ENCODE measurements at places on chromosomes 4 and X.

DNA sequence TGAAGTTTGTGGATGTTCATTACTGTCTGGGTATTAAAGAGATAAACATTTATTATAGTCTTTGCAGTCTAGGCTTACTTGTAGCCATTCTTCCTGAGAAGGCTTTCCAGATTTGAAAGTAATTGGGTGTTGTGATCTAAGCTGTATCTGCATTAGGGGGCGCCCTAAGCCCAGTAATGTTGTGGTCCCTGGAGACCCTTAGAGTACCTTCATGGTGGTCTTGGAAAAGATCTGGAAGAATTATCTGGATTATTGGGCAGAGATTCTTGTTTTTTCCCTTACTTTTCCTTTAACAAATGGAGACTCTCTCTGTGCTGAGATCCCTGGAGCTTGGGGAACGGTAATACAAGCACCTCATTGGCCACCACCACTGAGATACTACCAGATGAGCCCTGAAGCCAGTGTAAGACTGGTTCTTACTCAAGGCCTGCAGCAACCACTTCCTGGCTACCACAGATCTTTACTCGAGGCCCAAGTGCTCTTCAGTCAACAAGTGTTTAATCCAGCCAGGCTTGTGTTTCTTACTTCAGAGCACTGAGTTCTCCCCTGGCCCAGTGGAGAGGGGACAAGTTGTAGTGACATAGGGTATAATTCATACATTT is 63.1 kb downstream of the RTL3 start:
- DNase-seq: no peak

- no peak for DNase-seq
These were observed 22.8 kb upstream of the HADH start for GRCh38 chr4:107966903-107967302.

DNA sequence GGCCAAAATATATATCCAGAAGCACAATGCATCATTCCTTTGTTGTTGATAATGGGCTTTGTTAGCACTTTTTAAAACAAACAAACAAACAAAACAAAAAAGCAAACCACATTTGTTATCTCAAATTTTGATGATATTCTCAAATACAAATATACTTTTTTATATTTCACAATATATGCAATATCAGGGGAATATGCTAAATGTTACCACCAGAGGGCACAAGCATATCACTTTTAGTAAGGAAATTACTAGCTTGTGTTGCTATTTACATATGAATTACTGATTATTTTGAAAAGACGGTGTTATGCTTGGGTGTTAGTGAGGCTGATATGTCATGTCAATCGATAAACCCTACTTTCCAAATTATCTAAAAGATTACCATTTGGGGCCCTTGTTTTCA is 29.1 kb downstream of the RIPPLY1 start:
- no peak for DNase-seq

- DNase-seq: no peak
These were observed 918 bp downstream of the HAUS3 start for GRCh38 chr4:2241003-2241402.

- DNase-seq: no peak
These were observed 52.1 kb upstream of the STOX2 start for GRCh38 chr4:183852910-183853547.

GRCh38 chr4:21413807-21414370 is 534.7 kb downstream of the KCNIP4 start:
- DNase-seq: no peak

GRCh38 chr4:87677731-87678130 is 27.7 kb downstream of the DMP1 start:
- DNase-seq: no peak

DNA sequence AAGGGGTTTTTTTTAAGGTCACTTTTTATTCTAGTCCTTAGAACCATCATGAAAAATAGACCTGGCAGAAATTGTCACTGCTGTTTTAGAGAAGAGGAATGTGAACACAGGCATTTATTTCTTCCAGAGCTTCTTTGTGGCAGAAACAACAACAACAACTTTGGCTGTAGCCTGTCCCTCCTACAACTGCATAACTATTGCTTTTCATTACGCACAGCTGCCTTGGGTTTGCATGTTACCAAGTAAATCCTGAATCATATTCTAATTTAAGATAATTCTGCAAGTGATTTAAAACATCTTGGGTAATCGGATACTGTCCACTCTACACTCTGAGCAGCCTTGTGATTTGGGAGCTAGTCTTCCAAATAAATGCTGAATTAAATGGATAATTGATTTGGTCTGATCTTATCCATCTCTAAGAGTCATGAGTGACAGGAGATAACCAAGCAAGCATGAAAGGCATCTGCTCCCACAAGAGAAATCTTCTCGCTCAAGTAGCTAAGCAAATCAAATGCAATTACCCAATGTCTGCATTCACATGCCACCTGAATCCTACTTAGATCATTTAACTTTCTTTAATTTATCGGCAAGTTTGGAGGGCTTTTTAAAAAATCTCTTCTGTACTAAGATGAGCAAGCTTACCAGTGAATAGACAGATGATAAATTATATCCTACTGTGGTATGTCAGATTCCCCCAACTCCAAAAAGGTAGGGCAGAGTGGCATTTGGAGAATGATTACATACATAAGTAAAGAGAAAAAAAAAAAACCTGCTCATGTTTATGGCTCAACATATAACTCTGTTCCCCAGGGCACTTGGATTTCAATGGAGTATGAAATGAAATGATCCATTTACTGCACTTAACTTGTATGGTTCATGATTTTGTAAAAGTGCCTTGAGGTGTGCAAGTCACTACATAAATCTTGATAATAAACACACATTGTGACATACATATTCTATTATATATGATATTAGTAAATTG is 73.6 kb downstream of the EGF start:
- no peak for DNase-seq

- DNase-seq: no peak
These were observed 7.5 kb upstream of the SPINK2 start for GRCh38 chr4:56828784-56829535.

DNA sequence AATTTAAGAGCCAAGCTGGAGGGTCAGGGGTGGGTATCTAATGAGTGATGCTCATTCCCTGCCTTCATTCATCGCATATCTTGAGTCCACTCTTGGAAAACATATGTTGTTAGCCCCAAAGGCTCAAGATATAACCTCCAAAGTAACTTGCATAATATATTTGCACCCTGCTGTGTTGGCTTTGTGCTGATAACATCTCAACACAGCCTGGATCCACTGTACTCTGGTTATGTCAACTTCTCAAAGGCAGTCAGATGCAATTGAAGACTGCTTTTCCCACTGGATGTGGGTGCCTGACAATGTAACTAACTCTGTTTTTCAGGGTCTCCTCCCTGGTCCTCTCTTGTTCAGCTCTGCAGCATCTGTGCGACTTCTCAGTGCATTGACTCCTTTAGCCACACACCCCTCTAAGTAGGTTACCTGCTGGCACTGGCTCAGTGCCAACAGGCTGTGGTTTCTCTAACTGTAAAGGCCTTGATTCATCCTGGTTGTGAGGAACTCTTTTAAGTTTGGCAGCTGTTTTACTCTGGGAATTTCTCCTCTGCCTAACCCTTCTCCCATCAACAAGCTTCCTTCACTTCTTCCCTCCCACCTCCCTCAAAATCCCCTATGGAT is 28.1 kb downstream of the SLC16A2 start:
- no peak for DNase-seq

DNA sequence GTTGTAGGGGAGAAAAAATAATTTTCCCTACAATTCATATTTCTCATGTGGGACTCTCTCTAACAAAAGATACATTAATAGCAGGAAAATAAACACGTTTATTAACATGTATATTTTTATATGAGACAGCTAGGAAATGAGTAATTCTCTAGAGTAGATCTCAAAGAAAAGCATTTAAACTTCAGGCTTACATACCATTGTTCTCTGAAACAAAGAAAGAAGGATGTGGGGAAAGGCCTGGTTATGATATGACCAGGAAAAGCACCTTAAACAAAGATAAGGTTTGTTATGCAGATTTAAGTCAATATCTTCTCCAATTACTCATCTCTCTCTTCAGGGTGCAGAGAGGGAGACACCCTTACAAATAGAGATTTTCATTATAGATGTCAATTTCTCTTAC is 131.3 kb downstream of the SLC7A11 start:
- DNase-seq: no peak

- DNase-seq: no peak
These were observed 19.7 kb upstream of the SCOC start for GRCh38 chr4:140353786-140354185.

DNA sequence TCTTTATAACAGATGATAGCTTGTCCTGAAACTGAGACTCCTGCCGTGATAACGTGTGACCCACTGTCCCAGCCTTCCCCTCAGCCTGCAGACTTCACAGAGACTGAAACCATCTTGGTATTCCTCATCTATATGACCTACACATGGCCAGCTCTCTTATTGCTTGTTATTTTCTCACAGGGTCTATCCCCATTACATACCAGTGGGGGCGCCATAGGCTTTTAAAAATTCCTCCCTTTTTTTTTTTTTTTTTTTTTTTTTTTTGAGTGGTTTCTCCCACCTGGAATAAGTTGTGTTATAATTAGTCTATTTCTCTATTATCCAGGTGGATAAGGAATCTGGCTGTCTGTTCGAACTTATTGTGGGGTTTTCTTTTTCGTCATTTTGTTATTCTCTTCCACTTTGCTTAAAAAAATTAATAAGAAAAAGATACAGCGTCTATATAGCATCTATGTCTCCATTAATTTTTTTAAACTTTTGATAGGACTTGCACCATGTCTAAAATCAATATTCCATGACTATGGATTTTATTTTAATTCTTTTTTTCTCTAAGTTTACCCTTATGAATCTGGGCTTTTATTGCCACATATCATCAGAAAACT is 47.2 kb downstream of the GYG2 start:
- DNase-seq: no peak

DNA sequence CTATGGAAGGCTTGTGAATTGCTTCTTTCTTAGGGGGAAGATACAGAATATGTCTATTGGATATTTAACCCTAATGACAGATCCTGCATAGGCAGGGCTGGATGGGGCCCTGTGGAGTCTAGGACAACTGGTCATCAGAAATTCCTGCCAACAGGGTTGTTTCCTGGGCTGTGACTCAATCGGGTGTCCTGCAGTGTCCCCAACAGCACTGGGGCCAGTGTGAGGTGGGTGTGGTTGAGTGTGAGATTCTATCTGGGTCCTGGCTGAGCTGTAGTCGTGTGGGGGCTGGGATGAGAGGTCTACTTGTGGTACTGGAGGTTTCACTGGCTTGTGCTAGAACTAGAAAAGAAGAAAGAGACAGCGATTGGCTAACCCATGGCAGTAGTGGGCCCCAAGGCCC is 87.3 kb upstream of the WDR1 start:
- DNase-seq: no peak

DNA sequence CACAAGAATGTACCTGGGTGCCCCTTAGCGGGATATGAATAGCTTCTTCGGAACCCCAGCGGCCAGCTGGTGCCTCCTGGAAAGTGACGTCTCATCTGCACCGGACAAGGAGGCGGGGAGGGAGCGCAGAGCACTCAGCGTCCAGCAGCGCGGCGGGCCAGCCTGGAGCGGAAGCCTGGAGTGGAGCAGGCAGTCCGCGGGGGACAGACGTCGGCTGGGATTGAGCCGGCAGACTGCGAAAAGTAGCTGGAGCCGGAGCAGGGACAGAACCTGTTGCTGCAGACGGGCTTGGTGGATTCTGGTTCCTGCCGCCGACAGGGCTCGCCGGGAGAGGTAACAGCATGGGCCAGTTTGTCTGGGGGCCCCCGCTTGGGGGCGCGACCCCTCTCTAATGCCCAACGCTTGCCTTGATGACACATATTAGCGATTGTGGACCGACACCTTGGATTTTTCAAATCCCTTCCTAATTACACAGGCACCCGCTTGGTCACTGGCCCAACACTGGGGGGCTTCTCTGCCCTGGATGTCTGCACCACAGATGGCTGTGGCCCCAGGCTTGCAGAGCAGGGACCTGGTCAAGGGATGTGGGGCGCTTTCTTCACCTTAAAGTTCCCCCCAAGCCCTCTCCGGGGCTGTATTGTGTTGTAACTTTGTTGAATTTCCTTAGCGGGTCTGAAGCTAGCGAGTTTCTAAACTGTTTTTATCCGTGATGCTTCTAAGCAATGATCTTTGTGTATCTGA is at the start of gene NPFFR2:
Gene NPFFR2, plus strand, starts transcription at position 133 of the 741 bp plus-strand sequence. CDS start 96,592 bp downstream, outside the sequence.
- DNase-seq: no peak

DNA sequence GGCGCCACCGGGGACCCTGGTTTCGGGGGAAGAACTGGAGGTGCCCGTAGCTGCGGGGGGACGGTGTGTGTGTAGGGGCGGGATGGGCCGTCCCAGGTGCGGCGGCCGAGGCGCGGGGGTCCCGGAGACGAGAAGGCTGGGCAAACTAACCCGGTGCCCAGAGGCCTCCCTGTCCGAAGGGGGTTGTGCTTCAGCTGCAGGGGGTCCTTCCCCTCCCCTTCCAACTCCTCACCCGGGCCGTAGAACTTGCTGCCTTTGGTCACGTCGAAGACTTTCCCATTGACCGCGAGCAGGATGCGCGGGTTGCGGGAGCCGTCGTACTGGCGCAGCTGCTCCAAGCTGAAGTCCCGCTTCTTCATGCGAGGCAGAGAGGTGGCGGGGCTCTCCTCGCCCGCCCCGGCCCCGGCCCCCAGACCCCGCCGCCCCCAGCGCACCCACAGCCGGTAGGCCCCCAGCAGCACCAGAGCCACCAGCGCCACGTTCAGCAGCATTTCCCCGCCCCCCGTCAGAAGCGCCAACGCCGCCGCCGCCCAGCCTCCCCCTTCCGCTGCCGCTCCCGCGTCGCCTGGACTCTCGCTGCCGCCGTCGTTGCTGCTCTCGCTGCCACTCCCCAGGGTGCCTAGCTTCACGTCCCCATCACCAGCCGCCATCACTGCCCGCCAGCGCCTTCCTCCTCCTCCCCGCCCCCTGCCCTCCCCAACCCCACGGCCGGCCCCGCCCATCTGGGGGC is at the start of gene PGRMC2:
Gene PGRMC2, minus strand, starts transcription at position 673 of the 730 bp plus-strand sequence. Its CDS starts 23 bp downstream, at position 650.
- no peak for DNase-seq

DNA sequence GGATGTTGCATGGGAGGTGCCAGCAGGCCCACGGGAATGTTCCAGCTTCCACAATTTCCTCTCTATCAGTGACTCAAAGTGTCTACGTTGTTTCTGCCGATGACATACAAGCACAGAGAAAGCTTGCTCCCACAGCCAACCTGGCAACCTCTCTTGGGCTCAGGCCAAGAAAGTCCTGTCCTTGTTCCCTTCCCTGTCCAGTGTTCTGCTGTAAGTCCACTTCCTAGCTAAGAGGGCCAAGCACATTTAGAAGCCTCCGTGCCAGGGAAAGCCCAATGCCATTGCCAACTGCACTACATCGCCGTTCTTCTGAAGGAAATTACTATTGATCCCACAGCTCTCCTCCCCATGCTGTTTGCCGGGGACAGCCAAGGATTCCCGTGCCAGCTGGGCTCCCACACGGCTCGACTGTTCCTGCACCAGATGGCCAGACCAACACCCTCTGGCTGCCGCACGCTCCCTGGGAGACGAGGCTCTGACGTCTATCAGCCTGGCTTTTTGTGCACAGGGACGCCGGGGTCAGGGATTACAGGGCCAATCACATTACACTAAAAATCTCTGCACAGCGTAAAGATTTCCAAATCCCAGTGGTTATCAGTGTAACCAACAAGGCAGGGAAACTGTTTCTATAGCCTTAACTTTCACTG is 284.0 kb downstream of the BCOR start:
- no peak for DNase-seq

- no peak for DNase-seq
These were observed 25.4 kb upstream of the TNIP3 start for GRCh38 chr4:121189326-121190215.

- DNase-seq: no peak
These were observed 89.5 kb downstream of the KDR start for GRCh38 chr4:55035892-55036291.

All from renal cortex interstitium (tissue), 15 donors.